GOT3 (cell line): ENCODE measurements at places on chromosomes 4 and X.

GRCh38 chr4:77817304-77818072 lies 1.7 kb downstream of the CNOT6L start:
- no peak for DNase-seq

GRCh38 chr4:79178760-79179159 lies 147.1 kb downstream of the NAA11 start:
- no peak for DNase-seq

DNA sequence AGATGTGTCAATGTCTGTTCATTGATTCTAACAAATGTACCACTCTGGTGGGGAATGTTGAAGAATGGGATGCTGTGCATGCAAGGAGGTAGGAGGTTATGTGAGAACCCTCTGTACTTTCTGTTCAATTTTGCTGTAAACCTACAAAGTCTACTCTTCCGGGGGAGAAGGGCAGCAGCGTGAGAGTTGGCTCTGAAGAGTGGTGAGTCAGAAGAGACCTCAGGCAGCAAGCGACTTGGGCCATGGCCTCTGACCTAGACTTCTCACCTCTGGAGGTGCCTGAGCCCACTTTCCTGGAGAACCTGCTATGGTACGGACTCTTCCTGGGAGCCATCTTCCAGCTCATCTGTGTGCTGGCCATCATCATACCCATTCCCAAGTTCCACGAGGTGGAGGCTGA lies 26.7 kb downstream of the MANBA start:
- DNase-seq = no peak

- DNase-seq = no peak
These were observed 175.5 kb downstream of the MAPK10 start for GRCh38 chr4:86184216-86184900.

- DNase-seq = no peak
These were observed 24.3 kb upstream of the RBPJ start for GRCh38 chr4:26296514-26296913.

DNA sequence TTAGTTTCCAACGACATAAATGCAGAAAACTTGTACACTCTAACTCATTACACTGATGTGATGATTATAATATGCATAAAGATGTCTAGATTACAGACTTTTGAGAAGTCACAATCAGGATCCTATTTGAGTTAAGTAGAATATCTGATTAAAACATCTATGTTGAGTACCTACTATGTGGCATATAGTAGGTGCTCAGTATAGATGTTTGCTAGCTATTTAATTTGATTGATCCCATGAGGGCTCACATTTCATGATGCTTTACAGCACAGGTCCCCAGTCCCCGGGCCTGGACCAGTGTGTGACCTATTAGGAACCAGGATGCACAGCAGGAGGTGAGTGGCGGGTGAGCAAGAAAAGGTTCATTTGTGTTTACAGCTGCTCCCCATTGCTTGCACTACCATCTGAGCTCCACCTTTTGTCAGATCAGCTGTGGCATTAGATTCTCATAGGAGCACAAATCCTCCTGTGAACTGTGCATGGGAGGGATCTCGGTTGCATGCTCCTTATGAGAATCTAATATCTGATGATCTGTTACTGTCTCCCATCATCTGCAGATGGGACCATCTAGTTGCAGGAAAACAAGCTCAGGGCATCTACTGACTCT lies 33.0 kb upstream of the CXCL8 start:
- DNase-seq = no peak

DNA sequence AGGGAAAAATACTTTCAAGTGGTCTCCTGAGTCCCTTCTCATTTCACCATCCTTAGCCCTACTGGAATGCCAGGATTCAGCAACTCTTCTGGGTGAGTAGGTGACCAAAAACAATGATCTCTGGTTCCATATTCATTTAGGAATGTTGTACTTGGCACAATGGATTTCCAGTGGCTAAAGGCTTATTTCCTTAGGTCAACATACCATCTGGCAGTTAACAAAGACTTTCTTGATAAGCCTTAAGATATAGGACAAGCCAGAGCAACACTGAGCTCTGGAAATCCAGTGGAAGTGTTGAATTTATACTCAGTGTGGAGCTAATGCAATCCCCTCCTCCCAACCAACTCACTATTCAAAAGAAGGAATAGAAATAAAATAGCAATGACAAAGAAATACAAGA lies 139.4 kb upstream of the EMCN start:
- DNase-seq = no peak

DNA sequence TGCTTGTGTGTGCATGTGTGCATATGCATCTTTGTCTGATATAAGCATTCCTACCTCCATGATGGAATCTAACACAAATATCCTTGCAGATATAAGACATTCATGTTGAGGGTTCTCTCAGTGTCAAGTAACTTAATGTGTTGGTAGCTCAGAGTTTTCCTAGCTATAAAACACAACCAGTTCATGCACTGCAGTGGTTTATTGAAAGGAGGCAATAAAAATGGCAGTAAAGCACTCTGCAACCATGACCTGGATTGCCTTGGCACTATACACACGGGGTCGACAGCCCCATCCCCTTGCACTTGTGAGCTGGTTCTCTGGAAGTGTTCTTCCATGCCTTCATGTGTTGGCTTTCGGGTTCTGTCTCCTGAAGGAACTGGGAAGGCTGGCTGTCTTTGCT lies 38.9 kb downstream of the GPC4 start:
- DNase-seq = no peak

DNA sequence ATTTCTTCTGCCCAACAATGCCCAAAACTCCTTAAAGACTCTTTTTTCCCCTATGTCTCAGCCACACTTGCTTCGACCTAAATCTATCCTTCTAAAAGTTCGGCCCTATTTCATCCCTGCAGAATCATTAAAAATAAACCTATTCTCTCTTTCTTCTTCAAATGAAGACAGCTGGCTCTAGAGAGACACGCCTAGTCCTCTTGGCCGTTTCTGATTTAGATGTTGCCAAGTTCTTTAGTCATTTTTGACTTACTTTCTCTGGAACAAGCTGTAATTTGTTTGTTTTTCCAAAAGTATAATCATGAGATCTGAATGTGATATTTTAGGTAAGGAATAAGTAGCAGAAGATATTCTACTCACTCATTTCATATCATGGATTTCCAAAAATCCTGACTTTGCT lies 211.6 kb downstream of the CENPC start:
- DNase-seq = no peak

- DNase-seq = no peak
These were observed 139.7 kb upstream of the MAMLD1 start for GRCh38 chrX:150223176-150224015.

DNA sequence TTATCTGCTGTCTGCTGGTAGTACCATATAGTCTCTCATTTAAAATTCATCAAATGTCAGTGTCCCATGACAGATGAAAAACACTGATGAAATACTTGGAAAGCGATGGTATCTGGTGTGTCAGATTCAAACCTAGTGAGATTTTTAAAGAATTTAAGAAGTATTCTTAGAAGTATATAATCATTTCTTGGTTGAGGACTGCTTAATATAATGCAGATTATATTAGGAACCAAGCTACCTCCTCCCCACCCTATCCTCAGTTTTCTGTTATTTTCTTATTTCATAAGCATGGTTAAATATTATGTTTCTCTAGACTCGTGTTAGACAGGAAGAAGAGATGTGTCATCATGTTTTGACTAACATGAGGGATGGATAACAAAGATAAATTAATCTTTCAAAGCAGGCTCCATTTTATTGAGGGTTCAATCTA lies 118.5 kb downstream of the GLUD2 start:
- DNase-seq = no peak

DNA sequence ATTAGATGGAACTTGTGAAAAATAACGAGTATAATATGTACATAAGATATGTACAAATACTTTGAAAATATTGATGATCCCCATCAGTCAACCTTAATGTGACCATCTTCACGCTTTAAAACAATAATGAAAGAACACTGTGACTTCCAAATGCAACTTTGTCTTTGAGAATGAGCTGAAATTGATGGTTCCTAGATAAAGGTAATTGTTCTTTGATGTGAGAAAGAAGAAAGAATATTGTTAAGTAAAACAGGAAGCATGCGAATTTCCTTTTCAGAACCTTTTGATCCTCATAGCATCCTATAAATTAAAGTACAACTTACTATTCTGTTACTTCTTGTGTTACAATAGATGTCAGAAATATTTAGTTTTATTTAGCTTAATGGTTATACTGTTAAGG lies 22.2 kb downstream of the IL2 start:
- DNase-seq = no peak

- DNase-seq = no peak
These were observed 20.3 kb downstream of the TBC1D14 start for GRCh38 chr4:6929812-6930464.

DNA sequence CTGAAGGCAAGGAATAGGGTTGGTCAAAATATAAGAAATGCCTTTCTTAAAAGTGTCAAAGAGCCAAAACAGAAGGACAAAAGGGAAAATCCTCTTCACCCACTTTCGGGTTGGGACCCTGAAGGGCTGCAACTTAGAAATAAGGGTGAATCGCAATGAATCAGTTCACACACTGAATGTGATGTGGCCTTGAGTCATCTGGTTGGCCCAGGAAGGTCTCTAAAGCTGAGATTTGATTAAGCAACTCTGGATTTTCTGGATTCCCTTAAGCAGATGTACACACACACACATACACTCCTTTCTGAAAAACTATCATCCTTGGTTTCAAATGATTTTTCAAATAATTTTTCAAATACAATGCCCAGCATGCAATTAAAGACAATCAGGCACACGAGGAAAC lies 13.1 kb downstream of the TAB3 start:
- DNase-seq = no peak

DNA sequence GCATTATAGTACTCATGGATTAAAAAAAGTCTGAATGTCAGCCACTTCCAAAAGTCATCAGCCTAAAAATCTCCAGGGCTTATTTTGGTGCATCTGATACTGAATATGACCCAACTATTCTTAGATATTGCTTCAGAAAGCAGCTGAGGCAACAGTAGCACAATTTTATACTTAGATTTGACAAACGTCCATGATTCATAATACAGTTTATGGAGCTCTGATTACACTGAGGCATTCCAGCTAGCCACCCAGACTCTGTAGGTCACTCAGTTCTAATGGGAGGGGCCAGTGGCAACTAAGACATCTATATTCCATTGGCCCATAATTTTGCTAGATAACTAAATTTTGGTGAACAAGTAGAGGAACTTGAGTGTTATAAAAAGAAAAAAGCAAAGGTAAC lies 10.3 kb downstream of the SPATA4 start:
- no peak for DNase-seq

- no peak for DNase-seq
These were observed 247.4 kb downstream of the FBXO8 start for GRCh38 chr4:174036111-174036510.

DNA sequence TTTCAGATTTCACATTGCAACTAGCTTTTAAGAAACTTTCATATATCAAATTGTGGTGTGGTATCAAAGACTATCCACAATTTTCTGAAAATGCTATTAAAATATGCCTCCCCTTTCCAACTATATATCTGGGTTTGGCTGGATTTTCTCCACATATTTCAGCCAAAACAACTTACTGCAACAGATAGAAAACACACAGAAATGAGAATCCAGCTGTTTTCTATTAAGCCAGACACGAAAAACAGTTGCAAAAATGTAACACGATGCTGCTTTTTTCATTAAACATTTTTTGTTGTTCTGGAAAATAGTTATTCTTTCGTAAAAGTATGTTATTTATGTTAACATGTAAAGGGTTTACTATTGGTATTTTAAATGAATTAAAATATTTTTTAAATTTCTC lies 33.1 kb downstream of the DCTD start:
- DNase-seq = no peak

DNA sequence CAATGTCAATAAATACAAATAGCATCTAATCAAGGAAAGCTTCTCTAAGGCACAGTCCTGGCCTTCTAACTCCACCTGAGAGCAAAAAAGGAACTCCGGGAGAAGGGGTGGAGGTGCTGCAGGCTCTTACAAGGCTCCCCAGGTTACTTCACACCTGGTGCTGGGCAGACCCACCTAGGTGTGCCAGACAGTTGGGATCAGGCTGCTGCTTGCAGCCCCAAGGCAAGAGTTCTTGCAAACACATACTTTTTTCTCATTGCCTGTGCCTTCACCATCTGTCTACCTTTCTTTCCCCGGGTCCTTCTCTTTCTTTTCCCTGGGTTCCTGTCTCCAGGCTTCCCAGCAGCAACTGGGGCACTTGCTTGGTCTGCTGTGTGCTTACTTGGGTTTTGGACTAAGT lies 81.4 kb upstream of the STIM2 start:
- DNase-seq = no peak

DNA sequence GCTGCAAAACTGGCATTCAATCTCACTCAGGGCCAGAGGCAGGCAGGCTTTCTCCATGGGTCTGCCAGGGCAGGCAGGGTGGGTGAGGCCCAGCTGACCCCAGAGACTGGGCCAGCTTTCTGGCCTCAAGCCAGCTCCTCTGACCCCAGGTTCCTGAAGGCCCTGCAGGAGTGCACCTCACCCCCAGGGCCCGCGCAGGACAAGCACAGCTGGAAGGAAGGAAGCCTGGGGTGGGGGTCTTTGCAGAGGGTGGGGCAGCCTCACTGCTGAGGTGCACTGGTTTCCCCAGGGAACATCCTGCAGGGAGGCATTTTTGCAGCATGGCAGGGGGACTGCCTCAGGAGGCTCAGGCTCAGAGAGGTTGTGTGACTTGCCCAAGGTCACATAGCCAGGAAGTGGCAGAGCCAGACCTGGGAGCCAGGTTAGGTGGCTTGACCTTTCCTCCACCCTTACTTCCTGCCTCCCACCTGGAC lies 31.5 kb upstream of the AFAP1 start:
- DNase-seq = no peak

DNA sequence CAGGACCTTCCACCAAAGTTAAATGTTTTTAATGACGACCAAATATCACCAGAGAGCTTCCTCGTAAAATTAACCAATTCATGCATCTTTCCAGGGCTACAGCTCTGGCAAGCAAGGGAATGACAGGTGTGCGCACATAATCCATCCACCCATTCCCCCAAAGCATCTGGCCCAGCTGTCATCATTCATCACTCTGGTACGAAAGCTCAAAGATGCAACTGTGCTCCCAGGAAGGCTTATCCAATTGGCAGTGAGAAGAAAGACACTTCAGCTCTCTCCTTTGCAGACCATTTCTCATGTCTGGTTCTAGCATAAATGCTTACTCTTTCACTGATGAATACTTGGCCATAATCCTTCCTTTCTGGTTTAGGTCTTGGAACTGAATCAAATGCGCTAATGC lies 139.2 kb downstream of the NSUN7 start:
- DNase-seq = no peak

GRCh38 chr4:130210864-130211263 lies 1114.9 kb downstream of the C4orf33 start:
- no peak for DNase-seq
